ENCODE measurements at places on chromosomes 2 and 18.

DNA sequence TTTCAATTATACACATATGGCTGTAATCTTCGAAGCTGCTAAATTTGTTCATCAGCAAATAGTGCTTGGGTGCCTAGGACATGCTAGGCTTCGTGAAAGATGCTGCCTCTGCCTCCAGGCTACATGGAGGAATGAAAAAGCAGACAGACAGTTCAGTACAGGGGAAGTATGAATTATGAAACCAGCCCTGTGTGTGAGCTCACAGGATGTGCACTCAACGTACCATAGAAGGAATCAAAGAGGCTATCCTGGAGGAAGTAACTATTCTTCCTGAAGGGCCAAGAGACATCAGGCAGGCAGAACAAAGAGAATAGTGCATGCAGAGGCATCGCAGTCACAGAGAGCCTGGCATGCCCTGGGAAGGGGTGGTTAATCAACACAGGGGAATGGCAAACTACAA is 61.4 kb downstream of the DYM start:
- peak; percentile 31 for DNase-seq

DNA sequence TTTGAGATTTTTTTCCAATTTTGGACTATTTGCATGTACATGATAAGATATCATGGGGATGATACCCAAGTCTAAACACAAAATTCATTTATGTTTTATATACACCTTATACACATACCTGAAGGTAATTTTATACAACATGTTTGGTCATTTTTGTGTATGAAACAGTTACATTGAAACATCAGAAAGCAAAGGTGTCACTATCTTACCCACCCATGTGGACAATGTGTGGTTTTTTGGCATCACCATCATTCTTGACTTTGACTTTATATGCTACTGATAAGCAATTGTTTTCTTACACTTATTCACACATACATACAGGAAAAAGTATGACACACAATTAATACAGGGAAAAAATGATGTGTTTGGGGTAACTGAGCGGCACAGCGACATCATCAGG is 51.0 kb upstream of the ACVR1 start:
- peak; percentile 59 for DNase-seq

DNA sequence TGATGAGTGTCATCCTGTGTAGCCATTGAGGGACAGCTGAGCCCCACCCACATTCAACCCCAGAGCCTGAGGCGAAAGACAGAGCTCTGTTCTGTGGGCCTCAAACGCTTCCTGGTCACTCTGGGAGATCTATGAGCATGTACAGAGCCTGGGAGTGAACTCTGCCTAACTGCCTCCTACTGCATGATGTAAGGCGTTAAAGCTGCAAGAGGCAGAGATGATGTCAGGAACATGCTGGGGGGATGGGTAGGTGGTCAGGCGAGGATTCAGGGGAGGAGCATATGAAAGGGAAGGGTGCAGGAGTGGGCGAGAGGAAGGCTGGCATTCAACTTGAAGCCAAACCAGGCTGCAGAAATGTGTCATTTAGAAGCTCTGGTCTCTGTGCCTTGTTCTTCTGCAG is 181.0 kb downstream of the TFCP2L1 start:
- no peak for DNase-seq

- DNase-seq = no peak
These were observed 368.2 kb downstream of the EPHA4 start for GRCh38 chr2:221203856-221204255.

- DNase-seq = no peak
These were observed 25.6 kb downstream of the MAP3K2 start for GRCh38 chr2:127361929-127362885.

DNA sequence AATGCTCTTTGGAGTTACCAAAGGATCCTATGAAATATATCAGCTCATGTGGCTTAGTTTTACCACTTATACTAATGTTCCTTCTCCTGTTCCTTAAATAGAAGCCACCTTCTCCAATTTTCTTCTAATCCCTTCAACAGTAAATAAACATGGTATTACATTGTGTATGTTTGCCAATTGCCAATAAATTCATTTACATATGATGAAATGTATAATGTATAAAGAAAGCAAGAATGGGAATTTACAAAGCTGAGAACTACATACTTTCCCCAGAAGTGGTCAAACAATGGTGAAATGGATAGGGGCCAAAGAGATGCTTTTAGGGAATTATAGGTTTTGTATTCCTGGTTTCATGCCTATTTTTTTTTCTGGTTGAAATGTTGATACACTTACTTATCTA is 894.2 kb upstream of the CRIM1 start:
- DNase-seq = no peak

GRCh38 chr2:95719473-95720060 is 127.8 kb downstream of the TRIM43 start:
- DNase-seq = no peak

GRCh38 chr2:217935901-217936684 is 66.7 kb downstream of the TNS1 start:
- DNase-seq = no peak

GRCh38 chr2:224405841-224406370 is 4.0 kb upstream of the FAM124B start:
- no peak for DNase-seq

GRCh38 chr2:102453501-102453900 is 19.5 kb upstream of the SLC9A4 start:
- DNase-seq = peak; percentile 21

DNA sequence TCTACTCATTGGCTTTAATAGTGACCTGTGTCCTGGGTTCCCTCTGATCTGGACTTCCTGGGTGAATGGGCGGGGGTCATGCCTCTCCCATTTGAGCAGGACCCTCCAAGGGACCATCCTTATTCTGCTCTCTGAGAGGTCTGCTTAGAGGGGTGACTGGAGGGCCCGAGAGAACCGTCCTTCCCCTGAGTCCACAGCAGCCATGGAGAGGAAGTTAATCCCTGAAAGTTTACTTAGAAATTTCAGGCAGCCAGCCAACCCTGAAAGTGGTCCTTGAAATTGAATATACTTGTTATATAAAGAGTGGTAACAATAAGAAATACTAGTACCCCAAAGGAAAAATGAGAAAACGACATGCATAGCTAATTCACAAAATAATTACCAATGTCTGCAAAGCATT is 226.1 kb downstream of the DYSF start:
- no peak for DNase-seq

DNA sequence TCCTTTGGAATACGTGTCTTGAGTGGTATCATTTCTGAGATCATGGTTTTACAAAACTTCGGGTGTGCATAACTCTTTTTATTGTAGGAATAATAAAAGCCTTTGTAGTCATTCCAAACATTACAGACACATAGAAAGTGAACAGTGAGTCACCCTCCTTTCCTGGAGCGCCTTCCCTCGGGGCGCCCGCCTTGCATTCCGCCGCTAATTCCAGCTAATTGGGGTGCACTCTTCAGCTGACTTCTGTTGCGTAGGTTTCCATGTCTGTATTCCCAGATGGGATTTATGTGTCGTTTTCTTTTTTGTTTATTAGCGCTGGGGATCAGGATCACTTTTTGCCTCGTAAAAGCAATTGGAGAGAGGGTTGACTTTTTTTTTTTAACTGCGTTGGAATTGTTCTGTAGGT is 18.7 kb downstream of the SH3BP4 start:
- no peak for DNase-seq

DNA sequence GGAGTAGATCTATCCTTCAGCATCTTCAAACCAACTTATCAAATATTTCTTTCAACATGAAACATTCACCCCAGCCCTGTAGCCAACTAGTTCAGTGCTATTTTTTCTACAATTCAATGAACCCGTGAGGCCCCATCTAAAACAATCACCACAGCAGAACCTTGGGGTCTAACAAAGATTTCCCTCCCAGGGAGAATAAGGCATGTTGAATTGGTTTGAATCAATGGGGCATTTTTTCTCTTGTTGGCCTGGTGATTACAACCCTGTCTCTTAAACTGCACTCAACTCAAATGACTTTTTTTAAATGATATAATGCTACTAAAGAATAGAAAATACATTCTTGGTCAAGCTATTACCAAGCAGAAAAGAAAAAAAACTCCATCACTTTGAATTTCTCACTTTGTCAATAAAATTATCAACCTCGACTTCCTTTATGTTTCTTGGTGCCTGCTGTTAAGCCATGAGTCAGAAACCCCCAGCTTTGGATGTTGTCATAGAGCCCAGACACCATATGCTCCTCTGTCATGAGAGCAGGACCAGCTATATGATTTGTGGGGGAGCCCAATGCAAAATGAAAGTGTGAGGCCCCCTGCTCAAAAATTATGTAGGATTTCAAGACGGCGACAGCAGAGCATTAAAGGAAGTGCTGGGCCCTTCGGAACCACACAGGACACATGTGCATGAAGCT is 282.4 kb downstream of the MEIS1 start:
- no peak for DNase-seq

DNA sequence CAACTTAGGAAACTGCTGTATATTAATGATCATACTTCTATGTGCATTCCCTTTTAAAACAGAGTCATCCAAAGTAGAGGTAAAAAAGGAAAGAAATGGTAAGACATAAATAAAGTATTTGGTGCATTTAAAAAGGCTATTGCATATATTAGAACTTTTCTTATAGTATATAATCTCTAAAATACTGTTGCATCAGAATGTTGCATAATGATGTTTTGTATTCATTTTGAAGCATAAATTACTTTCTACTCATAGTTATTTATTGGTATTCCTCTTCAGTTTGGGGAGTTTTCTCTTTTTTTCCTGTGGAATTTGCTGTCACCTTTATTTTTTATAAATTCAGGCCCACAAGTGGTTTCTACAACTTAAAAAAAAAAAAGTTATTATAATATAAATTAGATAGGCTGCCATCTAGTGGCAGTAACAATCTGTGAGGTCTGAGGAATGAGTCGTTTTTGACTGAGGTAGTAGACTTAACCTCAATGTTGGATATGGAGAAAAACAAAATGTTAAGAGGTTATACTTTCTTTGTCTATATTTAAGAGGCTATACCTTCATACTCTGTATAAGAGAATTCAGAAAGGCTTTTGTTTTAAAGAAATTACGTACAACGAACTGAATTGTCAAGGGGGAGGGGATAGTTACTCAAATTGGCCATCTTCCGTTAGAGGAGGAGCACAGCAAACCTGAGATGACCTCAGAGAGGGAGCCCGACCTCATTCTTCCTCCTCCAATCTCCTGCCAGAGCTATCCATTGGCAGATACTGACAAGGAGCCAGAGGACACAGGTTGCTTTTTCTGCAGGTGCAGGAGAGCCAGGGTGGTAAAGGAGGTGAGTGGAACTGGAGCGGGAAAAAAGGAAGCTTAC is 23.8 kb downstream of the ANKAR start:
- DNase-seq = peak; percentile 92

- DNase-seq = peak; percentile 62
These were observed 134.8 kb downstream of the EIPR1 start for GRCh38 chr2:3242747-3243369.

- no peak for DNase-seq
These were observed 254.3 kb upstream of the TNP1 start for GRCh38 chr2:217114117-217114516.

DNA sequence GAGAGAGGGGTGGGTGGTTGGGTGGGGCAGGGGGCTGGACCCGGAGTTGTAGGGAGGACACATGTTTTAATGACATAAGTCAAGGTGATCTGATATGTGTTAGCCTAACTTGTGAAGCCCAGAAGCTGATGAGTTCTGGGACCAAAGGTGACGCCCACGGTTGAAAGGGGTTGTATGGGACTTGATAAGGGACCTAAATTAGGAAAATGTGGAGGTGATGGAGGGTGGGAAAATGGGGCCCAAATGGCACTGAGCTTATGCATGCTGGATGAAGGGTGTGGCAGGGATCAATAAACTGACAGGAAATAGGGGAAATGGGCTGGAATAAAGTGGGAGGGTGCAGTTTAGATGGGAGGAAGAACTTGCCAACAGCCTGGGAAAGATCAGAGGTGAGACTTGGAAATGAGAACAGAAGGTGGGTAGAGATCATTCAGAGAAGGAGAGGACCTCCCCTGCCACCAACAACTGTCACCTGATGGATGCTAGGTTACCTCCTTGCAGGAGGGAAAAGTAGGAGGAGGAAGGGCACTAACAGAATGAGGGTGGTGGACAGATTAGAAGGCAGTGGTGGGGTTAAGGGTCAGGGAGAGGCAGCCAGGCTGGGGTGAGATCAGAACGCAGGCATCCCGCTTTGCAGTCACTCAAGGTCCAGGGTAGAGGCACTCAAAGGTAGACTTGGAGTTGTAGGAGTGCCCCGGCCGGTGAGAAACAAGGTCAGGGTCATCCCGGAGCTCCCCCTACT is 15.3 kb downstream of the WNT10A start:
- DNase-seq = no peak

DNA sequence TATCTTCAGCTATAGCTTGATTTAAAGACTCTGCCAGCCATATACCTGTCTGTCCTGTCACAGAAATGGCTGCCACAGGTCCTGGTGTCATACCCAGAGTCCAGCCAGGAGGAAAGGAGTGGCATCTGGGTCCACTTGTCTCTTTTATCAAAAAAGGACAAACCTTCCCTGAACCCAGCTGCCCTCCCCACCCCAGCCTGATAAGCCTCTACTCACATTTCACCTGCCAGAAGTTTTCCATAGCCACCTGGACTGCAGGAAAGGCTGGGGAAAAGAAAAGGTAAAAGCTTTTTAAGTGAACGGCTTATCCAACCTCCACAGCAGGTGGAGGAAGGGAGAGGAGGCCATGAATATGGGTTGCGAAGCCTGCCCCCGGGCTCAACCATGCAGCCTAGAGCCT is 32.8 kb downstream of the TMEM163 start:
- no peak for DNase-seq

DNA sequence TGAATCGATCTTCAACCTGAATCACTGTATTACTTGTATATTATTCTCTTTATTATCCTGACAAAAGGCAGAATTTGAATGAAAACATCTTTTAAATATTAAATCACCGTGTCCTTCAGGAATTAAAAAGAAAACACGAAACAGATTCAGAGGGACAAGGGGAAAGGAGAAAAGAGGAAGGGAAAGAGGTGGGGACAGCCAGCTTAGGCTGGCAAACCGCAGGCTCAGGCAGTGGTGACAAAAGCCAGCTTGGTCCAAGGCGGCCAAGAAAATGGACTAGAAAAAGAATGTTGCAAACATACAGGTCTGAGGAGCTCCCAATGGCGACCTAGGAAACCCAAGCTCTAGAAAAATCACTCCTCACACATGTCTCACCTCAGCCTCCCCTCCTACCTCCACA is 6.8 kb downstream of the B4GALT6 start:
- DNase-seq = peak; percentile 48

DNA sequence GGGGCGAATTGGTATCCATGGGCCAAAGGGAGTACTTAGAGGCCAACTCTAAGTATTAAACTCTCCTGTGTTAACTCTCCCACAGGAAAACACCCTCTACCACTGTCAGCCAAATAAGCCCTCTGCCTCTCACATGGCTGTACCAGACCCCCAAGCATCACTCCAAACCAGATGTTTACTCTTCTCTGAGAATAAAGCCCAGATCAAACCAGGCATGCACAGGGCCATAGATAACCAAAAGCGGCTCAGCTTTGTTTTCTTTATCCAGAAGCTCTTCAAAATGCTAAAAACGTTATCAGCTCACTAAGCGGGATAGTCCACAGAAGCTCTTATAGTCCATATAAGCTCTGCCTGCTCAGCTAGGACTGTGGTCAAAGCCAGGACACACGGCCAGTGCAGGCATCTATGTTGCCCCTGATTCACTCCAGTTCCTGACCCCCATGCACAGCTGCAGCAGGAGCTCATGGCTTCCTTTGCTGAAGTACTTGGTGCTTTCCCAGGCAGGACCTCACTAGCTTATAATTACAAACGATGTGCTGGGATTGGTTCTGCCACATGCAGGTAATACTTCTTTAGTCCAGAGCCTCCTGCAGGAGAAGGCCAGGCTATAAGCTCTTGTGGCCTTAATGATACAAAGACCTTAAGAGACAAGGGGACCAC is 21.0 kb upstream of the SEMA4C start:
- no peak for DNase-seq

GRCh38 chr2:130355578-130356431 is at the start of gene PTPN18:
Gene PTPN18, plus strand, starts transcription at chr2:130356056. Its CDS starts 52 bp downstream, at chr2:130356108.
- peak; percentile 86 for DNase-seq

- no peak for DNase-seq
These were observed 319.3 kb upstream of the MMADHC start for GRCh38 chr2:149906886-149907285.
